Activated naive CD8-positive, alpha-beta T cell treated with anti-CD3 and anti-CD28 coated beads, Interleukin-2, amount 10 ng/mL, durations not matched to agents 7 days and 5 days (primary cell): ENCODE measurements at places on chromosomes 11 and 22. TPM values are rescaled to one million over a fixed set of nuclear protein-coding genes. Genes with fewer than 3 reads are reported as not detected.

Gene SLC22A25
- total RNA-seq: not detected

GRCh38 chr11:1437500-1437899 lies 47.8 kb downstream of the BRSK2 start:
- H3K27me3 ChIP-seq: no peaks in the 10 kb centered on the region
- DNase-seq: no peak
- no peaks in the 10 kb centered on the region for H3K4me1 ChIP-seq
- H3K27ac ChIP-seq: no peak overlapping the region

Gene NNMT
- not detected for total RNA-seq

Gene TPBGL
- 0.14 TPM for total RNA-seq

GRCh38 chr11:102318469-102318868 lies 1.2 kb downstream of the BIRC3 start:
- H3K4me3 ChIP-seq: peak overlapping the region; percentile 98
- peak overlapping the region; percentile 80 for H3K27ac ChIP-seq
- peaks cover 53% of the 10 kb centered on the region for H3K4me1 ChIP-seq
- H3K27me3 ChIP-seq: no peaks in the 10 kb centered on the region

DNA sequence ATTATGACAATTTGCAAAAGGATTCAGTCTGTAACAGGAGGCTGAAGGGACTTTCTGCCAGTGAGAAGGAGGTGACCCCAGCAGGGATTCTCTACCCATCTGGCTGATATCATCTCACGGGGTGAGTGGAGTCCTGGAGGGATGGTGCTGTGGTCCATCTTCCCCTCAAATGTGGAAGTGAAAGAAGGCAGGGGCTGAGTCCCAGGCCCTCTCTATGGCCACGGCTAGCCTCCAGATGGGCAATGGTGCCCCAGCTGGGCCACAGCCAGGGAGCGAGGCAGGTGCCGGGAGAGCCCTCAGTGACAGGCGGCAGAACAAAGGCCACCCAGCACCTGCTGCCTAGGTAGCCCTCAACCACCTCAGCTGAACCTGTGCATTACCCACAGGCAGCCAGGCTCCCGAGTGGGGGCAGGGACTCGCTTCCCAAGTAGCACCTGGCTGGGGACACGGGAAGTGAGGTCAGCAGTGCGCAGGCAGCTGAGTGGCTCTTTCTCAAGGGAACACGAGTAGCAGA lies 6.7 kb downstream of the NECTIN1 start:
- H3K27me3 ChIP-seq: peaks cover 29% of the 10 kb centered on the region
- no peak overlapping the region for H3K4me3 ChIP-seq
- H3K4me1 ChIP-seq: no peaks in the 10 kb centered on the region
- DNase-seq: no peak
- H3K36me3 ChIP-seq: no peaks in the 10 kb centered on the region

Gene BIK
- 1.8 TPM for total RNA-seq

DNA sequence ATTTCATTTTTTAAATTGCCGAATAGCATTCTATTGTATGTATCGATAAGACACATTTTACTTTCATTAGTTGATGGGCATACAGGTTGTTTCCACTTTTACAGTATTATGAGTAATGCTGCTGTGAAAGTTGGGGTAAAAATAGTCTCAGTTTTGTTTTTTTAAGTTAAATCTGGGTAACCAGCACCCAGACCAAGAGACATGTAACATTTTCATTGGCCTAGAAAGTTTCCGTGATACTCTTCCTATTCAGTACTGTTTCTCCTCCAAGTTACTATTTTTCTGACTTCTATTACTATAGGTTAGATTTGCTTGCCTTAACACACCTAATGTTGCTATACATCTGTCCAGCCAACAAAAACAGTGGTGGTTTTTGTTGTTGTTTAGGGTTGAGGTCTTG lies 12.3 kb downstream of the IPO7 start:
- peaks cover 18% of the 10 kb centered on the region for H3K36me3 ChIP-seq
- DNase-seq: no peak
- H3K4me3 ChIP-seq: no peak overlapping the region
- peak overlapping the region; percentile 43 for H3K27ac ChIP-seq

Gene SCGB1D2
- not detected for total RNA-seq

- peaks cover 65% of the 10 kb centered on the region for H3K36me3 ChIP-seq
- H3K4me3 ChIP-seq: no peak overlapping the region
- no peaks in the 10 kb centered on the region for H3K27me3 ChIP-seq
- H3K4me1 ChIP-seq: peaks cover 71% of the 10 kb centered on the region
Measured at GRCh38 chr11:102419181-102419580, 33.4 kb downstream of the TMEM123 start.

GRCh38 chr22:35477911-35478582 lies 62.6 kb upstream of the RASD2 start:
- H3K4me1 ChIP-seq: peaks cover 10% of the 10 kb centered on the region
- no peak overlapping the region for H3K4me3 ChIP-seq
- H3K27ac ChIP-seq: no peak overlapping the region
- H3K27me3 ChIP-seq: peaks cover 13% of the 10 kb centered on the region
- peaks cover 1% of the 10 kb centered on the region for H3K36me3 ChIP-seq
- DNase-seq: no peak

Gene OR4D11
- not detected for total RNA-seq

Gene UPB1
- 0.34 TPM for total RNA-seq

GRCh38 chr22:36738416-36739020 lies 35.0 kb upstream of the CACNG2 start:
- no peaks in the 10 kb centered on the region for H3K4me1 ChIP-seq
- no peak for DNase-seq
- peaks cover 15% of the 10 kb centered on the region for H3K27me3 ChIP-seq
- no peaks in the 10 kb centered on the region for H3K36me3 ChIP-seq
- H3K27ac ChIP-seq: no peak overlapping the region
- H3K4me3 ChIP-seq: no peak overlapping the region

DNA sequence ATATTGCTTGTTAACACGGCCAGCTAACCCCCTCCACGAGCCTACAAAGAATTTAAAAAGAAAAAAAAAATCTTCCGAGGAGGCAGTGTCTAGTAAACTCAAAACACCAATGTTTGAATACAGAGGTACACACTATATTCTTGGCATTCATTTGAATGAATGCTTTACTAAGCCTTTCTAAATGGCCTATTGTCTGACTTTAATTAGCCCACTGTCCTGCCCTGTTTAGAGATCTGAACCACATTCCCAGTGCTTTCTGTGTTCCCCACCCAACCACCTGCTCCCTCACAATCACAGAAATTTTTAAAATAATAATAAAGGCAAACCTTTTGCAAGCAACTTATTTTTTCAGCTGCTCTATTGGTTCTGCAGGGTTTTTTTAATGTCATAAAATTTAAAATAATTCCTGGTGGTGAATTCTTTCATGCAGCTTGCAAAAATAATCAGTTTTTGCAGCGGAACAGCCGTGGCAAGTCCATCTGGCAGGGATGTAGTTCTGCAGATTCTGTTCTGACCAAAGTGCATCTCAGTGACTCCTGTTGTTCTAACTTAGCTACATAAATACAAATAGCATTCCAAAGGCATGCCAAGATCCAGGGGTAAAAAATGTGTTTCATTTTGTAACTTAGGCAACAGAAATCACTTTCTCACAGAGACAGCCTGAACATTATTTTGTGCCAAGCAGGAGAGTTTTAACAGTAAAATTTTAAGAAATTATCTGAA lies 23.8 kb downstream of the POU2AF2 start:
- H3K4me3 ChIP-seq: no peak overlapping the region
- H3K27ac ChIP-seq: no peak overlapping the region
- no peaks in the 10 kb centered on the region for H3K36me3 ChIP-seq
- DNase-seq: no peak

DNA sequence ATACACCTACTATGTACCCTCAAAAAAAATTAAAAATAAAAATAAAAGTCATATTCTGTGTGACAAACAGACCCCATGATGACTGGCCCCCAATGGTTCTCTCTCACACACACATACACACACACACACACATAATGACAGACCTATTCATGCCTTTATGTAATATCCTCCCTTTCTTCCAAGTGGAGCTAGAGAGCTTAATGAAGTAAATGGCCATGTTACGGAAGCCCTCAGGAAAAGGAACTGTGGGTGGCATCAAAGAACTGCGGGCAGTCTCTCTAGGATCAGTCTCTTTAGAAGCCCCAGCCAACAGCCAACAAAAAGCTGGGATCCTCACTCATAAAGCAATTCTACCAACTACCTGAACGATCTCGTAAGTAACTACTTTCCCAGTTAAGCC lies 125.5 kb downstream of the SIK3 start:
- peaks cover 6% of the 10 kb centered on the region for H3K36me3 ChIP-seq
- H3K4me1 ChIP-seq: peaks cover 1% of the 10 kb centered on the region
- H3K27ac ChIP-seq: no peak overlapping the region
- H3K4me3 ChIP-seq: no peak overlapping the region
- no peak for DNase-seq

GRCh38 chr11:93819966-93820695 lies 30.3 kb downstream of the VSTM5 start:
- H3K27me3 ChIP-seq: no peaks in the 10 kb centered on the region
- peaks cover 8% of the 10 kb centered on the region for H3K36me3 ChIP-seq
- no peak for DNase-seq
- no peak overlapping the region for H3K4me3 ChIP-seq

GRCh38 chr11:110072930-110073329 lies 20.3 kb upstream of the ZC3H12C start:
- H3K36me3 ChIP-seq: no peaks in the 10 kb centered on the region
- H3K27ac ChIP-seq: no peak overlapping the region
- no peak for DNase-seq

Gene ART1
- total RNA-seq: not detected

Gene PLEKHB1
- total RNA-seq: 23.6 TPM

Gene CCDC86
- total RNA-seq: 16.9 TPM

- no peak overlapping the region for H3K27ac ChIP-seq
- H3K4me3 ChIP-seq: no peak overlapping the region
- no peaks in the 10 kb centered on the region for H3K36me3 ChIP-seq
- no peak for DNase-seq
- H3K4me1 ChIP-seq: peaks cover 9% of the 10 kb centered on the region
Measured at GRCh38 chr11:128240546-128240945, 346.8 kb downstream of the ETS1 start.

Gene NXPE4
- total RNA-seq: not detected

Gene OR51B5
- not detected for total RNA-seq

DNA sequence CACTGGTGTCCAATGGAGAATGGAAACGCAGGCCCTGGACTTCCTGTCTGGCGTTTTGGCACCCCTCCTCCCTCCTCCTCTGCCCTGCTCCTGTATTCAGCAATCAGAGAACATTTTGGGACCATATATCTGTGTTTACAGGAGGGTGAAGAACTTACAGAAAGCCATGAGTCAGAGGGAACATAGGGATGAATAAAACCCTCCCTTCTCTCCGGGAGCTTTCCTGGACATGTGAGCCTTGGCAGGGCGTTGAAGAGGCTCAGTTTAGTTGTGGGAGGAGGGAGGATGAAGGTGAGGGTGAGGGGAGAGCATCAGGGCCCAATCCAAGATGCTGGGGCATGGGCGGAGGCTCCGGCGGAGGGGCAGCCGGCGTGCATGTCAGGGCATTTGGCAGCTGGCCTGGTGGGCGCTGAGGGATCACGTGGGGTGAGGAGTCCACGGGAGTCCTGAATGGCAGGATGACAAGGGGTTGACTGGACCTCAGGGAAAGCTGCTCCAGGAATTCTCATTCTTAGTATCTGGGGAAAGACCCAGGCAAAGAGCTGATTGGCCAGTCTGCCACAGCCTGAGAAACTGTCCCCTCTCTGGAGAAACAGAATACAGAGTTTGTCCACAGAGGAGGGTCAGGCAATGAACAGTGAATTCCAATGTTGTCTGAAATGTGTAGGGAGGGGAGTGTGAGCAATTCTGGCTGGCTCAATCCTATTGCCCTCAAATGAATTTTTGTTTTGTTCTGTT lies 28.9 kb downstream of the MICAL2 start:
- H3K27me3 ChIP-seq: no peaks in the 10 kb centered on the region
- peaks cover 39% of the 10 kb centered on the region for H3K4me1 ChIP-seq
- H3K36me3 ChIP-seq: peaks cover 23% of the 10 kb centered on the region
- no peak overlapping the region for H3K27ac ChIP-seq

Gene CDC42BPG
- total RNA-seq: 3.4 TPM

- H3K27ac ChIP-seq: no peak overlapping the region
- no peak for DNase-seq
- H3K27me3 ChIP-seq: no peaks in the 10 kb centered on the region
- H3K4me3 ChIP-seq: no peak overlapping the region
- no peaks in the 10 kb centered on the region for H3K36me3 ChIP-seq
Measured at GRCh38 chr11:102807921-102808320, 10.0 kb upstream of the MMP1 start.

DNA sequence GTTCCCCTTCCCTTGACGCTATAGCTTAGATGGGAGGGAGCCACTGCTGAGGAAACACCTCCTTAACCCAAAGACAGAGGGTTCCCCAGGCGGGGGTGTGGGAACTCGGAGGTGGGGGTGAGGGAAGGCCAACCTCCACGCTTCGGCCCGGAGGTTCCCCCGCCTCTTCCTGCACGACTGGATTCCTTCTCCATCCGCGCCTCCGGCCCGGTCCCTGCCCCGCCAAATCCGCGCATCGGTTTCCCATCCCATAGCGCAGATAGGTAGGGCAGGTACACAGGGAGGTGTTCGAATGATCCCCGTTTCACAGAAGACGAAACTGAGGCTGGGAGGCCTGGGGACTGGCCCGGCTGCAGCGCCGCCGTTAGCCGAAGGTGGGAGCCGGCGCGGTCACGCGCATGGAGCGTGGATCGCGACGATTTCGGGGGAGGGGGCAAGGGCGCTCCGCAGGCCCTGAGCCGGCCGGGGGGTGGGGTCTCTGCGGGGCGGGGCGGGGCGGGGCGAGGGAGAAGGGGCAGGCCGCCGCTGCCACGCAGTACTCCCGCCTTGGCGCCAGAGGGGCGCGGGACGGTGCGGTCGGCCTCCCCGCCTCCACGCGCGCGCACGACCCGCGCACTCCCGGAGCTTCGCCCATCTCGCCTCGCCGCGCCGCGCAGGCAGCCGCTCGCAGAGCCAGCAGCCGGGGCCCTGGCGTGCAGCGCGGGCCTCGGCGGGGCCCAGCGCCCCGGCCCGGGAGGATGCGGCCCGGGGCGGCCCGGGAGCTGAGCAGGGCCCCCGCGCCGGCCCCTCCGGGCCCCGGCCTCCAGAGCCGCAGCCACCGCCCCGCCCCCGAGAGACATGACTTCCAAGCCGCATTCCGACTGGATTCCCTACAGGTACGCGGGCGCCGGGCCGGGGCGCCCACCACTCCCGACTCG lies at the start of gene TUB:
Gene TUB (plus strand): TSS at position 538 of the 917 bp plus-strand sequence. CDS start 300 bp downstream, at position 838.
- no peaks in the 10 kb centered on the region for H3K4me1 ChIP-seq
- H3K36me3 ChIP-seq: no peaks in the 10 kb centered on the region
- DNase-seq: no peak
- peak within 1 kb of the TSS; percentile 52 for H3K4me3 ChIP-seq

- H3K4me1 ChIP-seq: peaks cover 7% of the 10 kb centered on the region
- H3K36me3 ChIP-seq: peaks cover 8% of the 10 kb centered on the region
- DNase-seq: no peak
- H3K27ac ChIP-seq: no peak overlapping the region
- no peaks in the 10 kb centered on the region for H3K27me3 ChIP-seq
Measured at GRCh38 chr11:9787981-9788521, 124.2 kb downstream of the SWAP70 start.

Gene FLRT1
- not detected for total RNA-seq

- H3K27me3 ChIP-seq: peaks cover 31% of the 10 kb centered on the region
- DNase-seq: no peak
- no peak overlapping the region for H3K4me3 ChIP-seq
- no peaks in the 10 kb centered on the region for H3K36me3 ChIP-seq
- peaks cover 7% of the 10 kb centered on the region for H3K4me1 ChIP-seq
- H3K27ac ChIP-seq: no peak overlapping the region
Measured at GRCh38 chr11:36091256-36091811, 147.5 kb downstream of the LDLRAD3 start.
